Bronchial epithelial cell (primary cell): ENCODE measurements at places on chromosomes 16 and 17.

- peak; percentile 14 for DNase-seq
These were observed 775 bp downstream of the PRPSAP2 start for GRCh38 chr17:18858567-18859245.

DNA sequence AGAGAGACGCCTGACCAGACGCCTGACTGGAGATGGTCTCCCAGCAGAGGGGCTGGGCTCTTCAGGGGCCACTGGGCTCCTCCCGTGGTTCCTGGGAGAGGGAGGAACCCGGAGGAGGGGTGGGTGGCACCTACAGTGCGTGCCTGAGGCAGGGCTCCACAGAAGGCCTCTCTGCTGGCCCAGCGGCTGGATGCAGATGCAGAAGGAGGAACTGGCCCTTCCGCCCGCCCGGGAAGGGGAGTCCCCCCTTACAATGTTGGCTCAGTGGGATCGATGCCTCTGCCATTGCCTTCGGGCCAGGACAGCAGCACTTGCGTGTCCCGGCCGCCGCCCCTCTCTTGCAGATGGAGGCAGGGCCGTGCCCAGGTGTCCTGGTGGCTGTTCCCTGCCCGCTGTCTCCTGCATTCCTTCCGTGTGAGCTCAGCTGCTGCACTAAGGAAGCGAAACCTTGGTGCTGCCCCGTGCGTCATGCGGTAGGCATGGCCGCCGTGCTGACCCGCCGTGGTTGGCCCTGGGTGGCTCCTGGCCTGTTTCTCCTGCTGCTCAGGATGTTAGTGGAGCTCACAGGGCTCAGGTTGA, 15.1 kb downstream of the BAIAP2 start:
- peak; percentile 90 for DNase-seq

DNA sequence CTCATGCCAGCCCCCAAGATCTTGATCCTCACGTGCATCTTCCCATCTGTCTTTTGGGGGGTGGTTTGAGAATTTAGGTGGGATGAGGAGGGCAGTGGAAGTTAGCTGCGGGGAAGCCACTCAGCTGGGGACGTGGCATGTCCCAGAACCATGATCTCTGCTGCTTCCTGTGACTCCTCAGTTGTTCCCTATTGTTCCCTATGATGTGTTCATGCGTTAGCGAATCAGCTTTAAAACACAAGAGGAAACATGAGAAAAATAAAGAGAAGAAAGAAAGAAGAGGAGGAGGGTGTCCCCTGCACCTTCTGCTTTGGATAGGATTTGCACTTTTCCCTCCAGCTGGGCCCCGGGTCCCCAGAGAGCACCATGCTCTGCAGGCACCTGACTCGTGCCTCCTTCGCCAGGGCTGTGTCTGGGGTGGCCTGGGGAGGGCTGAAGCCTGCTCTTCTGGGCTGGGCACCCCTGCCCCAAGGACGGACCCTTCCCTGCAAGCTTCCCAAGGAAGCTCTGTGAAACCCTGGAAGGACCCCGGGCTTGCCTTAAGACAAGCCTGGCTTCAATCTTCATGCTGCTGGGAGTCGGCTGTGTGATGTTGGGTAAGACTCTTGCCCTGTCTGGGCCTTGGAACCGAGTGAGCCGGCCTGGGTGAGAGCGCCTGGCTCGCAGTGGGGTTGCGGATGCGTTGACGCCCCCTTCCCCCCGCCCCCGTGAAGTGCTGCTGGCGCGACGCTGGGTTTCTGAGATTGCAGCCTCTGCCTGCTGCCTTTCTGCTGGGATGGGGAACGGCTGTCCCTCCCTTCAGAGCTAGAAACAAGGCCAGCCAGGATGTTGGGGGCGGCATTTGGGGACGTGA, 62.8 kb upstream of the CIBAR2 start:
- DNase-seq = no peak

GRCh38 chr17:48545022-48545375, at the start of gene HOXB2:
Gene HOXB2, minus strand, starts transcription at chr17:48545109. Its CDS starts 198 bp downstream, at chr17:48544911.
- no peak for DNase-seq

DNA sequence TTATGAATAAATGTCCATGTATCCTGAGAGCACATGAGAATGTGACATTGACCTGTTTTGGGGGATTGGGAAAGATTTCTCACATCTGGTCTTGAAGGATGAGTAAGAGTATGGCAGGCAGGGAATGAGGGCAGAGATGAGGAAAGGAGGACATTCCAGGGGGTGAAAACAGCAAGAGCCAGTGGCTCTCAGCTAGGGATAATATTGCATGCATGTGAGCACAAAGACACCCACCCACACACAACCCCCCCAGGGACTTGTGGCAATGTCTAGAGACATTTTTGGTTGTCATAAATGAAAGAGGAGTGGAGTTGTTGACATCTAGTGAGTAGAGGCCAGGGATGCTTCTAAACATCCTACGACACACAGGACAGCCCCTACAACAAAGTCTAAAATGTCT, 6.0 kb downstream of the MYO1D start:
- no peak for DNase-seq

DNA sequence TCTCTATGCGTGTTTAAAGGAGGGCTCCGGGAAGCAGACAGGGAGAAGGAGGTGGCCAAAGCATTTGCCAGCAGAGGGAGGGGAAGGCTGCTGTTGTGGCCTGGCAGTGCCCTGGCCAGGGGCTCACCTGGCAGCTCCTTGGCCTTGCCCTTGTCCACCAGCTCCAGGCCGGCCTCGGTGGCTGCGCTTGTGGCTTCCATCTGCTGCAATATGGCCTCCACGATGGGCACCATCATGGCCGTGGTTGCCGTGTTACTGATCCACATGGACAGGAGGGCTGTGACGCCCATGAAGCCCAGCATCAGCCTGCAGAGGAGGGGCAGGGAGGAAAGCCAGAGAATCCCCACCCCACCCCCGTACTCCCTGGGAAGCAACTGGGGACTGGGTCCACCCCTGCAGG, 9.4 kb downstream of the SLC13A5 start:
- DNase-seq = no peak

DNA sequence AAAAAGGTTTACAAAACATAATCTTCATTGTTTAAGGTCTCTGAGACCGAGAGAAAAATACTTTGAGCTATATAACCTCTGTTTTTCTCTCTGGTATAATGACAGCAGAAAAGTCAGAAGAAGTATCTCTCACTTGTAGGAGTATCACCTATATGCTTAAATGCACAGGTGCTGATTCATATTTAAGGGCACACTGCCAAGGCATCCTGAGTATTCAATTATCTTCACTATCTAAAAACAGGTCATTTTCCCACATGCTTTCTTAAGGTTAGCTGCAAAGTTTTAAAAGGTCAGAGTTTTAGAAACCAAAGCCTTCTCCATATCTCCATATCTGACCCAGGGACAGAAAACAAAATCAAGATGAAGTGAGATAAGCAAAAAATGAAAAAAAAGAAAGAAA, 99.3 kb upstream of the C17orf78 start:
- peak; percentile 83 for DNase-seq

- peak; percentile 66 for DNase-seq
These were observed 9.3 kb upstream of the ZNF624 start for GRCh38 chr17:16662936-16663335.

DNA sequence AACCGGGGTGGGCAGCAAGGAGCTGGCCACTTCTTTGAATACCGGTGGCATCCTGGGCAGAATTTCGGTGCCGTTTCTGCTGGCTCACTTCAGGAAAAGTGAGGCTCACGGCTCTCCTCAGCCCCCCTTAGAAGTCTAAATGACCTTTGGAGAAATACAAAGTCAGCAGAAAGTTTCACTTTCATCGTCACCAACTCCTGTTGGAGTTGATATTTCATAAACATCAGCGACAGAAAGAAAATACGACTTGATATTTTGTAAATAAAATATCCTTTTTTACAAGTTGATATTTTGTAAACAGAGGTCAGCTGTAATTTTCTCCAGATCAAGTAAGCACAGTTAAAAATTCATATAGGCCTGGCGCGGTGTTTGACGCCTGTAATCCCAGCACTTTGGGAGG, 781 bp downstream of the ZNF75A start:
- DNase-seq = no peak

- DNase-seq = no peak
These were observed at the start of gene RAP1GAP2 for GRCh38 chr17:2796164-2797125. Gene RAP1GAP2, plus strand, starts transcription at chr17:2796438. Its CDS starts 90 bp downstream, at chr17:2796528.

DNA sequence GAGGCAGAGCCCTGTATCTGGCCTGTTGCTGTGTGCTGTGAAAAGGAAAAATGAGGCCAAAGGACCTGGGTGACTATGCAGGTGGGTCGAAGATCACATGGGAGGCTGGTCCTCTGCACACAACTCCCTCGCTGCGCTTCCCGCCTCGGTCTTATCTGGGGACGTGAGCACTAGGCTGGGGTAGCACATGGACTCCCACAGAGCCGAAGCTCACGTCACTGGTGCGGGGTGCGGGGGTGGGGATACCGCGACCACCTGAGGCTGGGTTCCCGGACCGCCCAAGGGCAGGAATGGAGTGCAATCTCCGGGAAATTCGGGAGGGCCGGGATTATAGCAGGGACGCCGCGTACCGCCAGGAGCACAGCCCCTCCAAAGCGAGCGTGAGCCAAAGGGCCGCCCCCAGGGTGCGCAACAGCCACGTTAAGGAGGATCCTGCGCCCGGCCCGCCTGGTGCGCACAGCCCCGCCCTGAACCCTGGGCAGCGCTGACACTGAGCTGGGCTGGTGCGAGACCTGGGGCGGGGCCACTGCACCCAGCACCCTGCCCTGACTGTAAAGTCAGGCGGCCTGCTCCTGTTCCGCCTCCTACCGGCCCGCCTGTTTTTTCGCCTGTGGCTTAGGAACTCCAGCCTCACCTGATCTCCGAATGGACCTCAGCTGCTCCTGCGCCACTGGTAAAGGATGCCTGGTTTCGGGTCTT, 4.8 kb downstream of the MT1A start:
- peak; percentile 64 for DNase-seq

- peak; percentile 7 for DNase-seq
These were observed 62.1 kb downstream of the ABHD15 start for GRCh38 chr17:29504711-29505110.

DNA sequence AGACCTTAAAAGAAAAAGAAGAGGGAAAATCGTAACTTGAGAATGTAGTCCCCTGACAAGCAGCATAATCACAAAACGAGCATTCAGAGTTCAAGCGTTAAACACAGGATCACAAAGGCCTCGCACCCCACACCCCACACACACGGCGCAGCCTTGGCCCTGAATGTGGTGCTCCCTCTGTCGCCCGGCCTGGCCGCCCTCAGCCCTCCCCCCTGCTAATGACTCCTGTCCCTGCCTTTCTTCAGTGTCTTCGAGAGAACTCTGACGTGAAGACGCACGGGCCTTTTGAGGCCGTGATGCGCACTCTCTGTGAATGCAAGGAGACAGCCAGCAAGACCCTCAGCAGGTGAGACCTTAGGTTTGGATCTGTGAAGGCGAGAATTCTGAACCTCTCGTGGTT, 47.5 kb upstream of the ENDOV start:
- DNase-seq = no peak

GRCh38 chr16:79997257-79997656, 396.7 kb upstream of the MAF start:
- DNase-seq = peak; percentile 31

GRCh38 chr16:78684030-78684611, 584.7 kb downstream of the WWOX start:
- DNase-seq = peak; percentile 98

GRCh38 chr16:81403601-81404391, 40.8 kb upstream of the CMIP start:
- peak; percentile 43 for DNase-seq

DNA sequence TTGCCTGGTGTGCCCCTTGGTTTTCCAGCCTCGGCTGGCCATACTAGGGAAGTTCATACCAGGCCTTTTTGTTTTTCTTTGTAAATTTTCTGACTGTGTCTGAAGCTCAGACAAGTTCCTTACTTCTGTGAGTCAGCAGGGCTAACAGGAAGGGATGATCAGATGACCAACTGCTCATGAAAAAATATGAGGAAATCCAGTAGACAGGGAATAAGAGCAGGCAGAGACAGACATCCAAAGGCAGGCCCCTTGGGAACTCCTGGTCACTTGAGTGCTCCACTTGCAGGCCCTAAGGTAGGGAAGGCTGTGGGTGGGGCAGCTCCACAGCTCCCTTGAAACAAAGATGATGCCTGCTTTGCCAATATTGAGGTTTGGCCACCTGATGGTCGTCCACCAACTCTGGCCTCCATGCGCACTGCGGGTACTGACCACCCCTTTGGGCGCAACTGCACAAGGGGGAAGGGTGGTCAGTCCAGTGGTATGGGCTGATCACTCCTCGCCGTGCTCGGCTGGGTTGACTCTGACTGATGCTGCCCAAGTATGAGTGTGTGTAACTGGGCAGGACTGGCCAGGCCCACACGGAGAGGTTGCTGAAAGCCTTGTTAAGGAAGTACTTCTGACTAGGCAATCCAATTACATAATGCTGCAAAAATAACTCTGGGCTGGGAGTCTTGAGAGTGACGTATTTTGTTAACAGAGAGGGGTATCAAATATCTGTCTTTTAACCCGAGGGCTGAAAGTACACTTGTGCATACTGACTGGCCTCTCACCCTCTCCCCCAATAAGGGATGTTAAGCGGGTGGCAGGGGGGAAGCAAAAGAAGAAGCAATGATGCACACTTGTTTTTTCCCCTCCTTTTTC, 20.8 kb upstream of the ZFHX3 start:
- peak; percentile 99 for DNase-seq

DNA sequence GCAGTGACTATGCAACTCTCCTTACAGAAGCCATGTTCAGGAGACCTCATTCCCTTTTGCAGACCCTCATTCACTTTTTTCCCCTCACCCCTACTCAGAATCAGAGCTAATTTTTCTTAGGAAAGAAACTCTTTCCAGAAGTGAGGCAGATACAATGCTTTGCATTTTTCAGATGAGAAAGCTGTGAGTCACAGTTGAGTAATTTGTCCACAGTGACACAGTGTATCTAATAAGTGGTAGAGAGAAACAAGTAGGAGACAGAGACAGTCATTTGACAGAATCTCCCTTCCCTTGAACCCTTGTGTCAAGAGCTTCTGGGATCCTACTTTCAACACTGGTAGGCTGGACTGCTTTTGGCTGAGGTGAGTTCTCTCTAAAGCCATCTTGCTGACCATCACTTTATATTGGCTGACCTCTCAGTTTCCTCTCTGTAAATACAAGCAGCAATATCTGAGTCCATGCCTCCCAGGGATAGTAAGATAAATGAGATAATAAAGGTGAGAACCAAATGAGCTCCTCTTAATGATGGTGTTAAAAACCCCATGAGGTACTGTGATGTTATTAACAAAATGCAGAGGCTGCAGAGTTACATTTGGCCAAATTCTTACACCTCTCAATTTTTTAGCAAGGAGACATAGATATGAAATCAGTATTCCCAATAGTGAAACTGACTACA, 130.8 kb downstream of the CA10 start:
- peak; percentile 88 for DNase-seq

DNA sequence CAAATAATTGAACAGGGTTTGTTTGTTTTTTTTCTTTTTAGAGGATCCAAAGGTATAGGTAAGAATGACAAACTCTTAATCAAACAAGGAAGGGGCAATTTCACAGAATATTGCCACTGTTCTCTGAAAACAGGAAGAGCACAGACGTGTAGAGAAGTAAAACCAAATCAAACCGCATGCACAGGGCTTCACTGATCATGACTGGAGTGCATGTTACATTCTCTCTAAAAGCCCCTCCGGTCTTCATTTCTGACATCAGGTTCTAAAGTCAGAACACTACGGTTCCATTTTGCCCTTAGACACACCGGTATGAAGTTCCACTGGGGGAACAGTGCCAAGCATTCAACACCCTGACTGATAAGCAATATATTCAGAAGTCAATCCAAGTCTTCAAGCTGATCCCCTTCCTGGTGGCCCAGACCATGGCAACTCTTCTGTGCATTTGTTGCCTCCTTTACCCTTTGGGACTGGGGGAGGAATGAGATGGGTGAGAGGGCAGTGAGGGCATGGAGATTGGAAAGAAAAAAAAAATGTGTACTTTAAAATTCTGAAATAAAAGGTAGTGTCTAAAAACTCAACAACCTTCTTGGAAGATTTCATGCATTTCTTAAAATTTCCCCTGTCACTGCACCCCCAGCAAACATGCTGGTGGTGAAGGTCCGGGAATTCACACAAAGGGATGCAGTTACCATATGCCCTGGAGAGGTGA, 1.4 kb downstream of the MMD start:
- DNase-seq = no peak
